ENCODE measurements at places on chromosomes 6 and 20.

GRCh38 chr6:10771371-10771894 is 23.8 kb downstream of the TMEM14B start:
- DNase-seq: no peak

DNA sequence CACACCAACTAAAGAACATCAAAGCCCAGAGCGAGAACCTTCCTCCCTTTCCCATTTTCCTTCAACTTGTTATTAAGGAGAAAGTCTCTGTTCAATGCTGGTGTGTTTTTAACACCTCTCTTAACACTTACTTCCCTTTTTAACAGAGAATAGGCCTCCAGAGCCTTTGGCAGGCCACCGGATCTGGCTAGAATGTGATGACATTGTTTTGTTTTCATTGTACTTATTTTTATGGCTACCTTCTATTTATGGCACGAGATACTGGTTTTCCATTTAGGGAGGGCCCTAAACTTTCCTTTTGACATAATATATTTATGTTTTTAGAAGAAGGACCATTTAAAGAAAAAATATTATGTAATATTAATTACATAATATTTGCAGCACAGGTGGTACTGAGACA is 21.6 kb downstream of the TCF15 start:
- no peak for DNase-seq

- DNase-seq: no peak
These were observed 56.2 kb downstream of the RAB44 start for GRCh38 chr6:36753671-36754405.

DNA sequence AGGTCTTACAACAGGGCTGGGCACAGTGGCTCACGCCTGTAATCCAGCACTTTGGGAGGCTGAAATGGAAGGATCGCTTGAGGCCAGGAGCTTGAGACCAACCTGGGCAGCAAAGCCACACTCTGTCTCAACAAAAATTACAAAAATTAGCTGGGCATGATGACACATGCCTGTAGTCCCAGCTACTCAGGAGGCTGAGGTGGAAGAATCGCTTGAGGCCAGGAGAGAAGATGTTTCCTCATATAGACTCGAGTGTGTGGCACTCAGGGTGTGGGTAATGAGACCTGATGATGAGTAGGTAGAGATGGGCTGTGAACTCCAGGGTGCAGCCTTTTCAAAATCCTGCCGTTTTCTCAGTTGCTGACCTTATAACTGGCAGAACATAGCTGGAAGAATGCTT is 125.3 kb upstream of the FOXO3 start:
- DNase-seq: no peak

DNA sequence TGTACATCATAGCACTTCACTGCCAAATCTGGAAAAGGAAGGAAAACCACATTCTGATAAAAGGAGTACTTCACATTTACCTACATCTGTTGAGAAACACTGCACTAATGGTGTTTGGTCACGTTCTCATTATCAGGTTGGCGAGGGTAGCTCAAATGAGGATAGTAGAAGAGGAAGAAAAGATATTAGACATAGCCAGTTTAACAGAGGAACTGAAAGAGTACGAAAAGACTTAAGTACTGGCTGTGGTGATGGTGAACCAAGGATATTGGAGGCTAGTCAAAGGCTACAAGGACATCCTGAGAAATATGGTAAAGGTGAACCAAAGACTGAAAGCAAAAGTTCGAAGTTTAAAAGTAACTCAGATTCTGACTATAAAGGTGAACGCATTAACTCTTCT is 32.0 kb upstream of the GJA10 start:
- DNase-seq: no peak

- DNase-seq: no peak
These were observed 296.5 kb upstream of the SLC35B3 start for GRCh38 chr6:8731874-8732273.

DNA sequence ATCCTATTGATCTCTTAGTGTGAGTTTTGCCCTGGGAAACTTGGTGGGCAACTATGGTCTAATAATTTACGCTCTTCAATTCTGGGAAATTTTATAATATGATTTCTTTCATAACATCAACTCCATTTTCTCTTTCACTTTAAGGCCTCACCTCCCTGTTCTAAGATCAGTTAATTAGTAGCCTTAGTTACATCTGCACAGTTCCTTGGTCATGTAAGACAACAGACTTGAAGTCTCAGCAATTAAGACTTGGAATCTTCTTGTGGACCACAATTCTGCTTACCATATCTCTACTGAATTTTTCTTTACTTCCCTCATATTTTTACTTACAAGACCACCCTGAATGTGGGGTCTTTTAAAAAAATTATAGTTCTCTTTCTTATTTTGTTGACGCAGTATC is 8.7 kb downstream of the ENPP3 start:
- no peak for DNase-seq
